DND-41 (cell line): ENCODE measurements at places on chromosomes 7 and 10.

DNA sequence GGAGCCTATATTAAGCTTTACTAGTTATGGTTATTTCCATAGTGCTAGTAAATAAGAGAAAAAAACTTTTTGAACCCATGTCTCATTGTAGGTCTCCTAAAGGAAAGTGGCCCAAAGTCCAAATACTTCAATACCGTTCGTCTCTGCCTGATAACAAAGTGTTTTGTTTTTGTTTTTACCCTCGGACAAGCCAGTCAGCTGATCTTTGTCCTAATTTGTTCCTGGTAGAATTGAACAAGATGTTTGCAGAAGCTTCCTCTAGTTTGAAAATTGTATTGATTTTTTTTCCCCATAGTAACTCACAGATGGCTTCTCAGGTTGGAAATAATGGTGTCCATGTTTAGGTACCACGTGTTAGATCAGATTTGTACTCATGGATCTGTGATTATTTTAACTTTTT lies 335.8 kb upstream of the KAT6B start:
- DNase-seq: no peak

GRCh38 chr7:69738396-69738951 lies 140.2 kb downstream of the AUTS2 start:
- DNase-seq: peak; percentile 66

- no peak for DNase-seq
Measured at GRCh38 chr10:112835944-112836451, 114.0 kb upstream of the TCF7L2 start.

GRCh38 chr7:47103498-47104205 lies 478.3 kb downstream of the TNS3 start:
- no peak for DNase-seq

DNA sequence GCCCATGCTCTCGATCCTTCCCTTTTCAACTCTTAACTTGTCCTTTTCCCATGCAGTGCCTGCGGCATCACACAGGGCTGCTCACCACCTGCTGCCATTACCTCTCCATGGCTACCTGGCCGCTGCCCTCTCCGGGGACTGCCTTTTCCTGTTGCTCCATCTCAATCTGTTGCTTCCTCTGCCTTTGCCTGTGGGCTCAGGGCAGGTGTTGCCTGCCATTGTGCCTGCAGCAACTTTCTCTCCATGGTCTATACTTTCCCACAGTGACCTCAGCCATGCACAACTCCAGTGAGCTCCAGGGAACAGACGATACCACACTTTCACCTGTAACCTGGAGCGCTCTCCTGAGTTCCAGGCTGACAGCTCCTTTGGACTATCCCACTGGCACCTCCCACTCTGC lies 3.2 kb downstream of the DNAJB12 start:
- no peak for DNase-seq

GRCh38 chr7:19224951-19225350 lies 79.7 kb upstream of the FERD3L start:
- DNase-seq: no peak

- DNase-seq: no peak
Measured at GRCh38 chr10:62851442-62851841, 35.3 kb upstream of the EGR2 start.

- no peak for DNase-seq
Measured at GRCh38 chr7:113945018-113945938, 26.5 kb upstream of the PPP1R3A start.

DNA sequence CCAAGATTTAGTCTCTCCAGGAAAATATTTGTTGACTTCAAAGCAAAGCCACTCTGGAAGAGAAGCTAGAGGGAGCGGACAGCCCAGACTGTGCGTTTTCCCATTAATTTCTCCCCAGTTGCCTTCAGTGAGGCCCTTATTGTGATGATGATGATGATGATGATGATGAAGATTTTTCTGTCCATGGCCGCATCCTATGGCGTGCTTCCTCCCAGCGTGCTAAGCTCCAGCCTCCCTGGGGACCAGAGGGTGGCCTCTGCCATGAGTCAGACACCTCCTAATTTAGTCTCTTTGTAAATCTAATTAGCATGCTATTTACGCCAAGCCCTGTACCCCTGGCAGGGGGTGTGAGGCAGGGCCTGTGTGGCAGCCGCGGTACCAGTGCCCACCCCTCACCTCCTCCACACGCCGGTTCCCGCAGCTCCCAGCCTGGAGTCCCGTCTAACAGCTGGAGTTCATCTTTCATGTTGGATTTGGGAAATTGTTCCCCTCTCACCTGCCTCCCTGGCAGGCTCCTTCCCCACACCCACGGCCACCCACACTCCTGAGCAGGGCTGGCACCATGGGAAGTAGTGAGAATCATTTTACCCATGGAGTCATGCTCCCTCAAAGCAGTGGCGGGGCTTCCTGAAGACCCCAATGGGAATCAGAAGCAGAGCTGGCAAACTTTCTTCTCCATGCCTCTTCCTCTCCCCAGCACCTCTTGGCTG lies 92.2 kb downstream of the C10orf105 start:
- DNase-seq: no peak

GRCh38 chr7:114109721-114110120 lies 190.9 kb upstream of the PPP1R3A start:
- no peak for DNase-seq

DNA sequence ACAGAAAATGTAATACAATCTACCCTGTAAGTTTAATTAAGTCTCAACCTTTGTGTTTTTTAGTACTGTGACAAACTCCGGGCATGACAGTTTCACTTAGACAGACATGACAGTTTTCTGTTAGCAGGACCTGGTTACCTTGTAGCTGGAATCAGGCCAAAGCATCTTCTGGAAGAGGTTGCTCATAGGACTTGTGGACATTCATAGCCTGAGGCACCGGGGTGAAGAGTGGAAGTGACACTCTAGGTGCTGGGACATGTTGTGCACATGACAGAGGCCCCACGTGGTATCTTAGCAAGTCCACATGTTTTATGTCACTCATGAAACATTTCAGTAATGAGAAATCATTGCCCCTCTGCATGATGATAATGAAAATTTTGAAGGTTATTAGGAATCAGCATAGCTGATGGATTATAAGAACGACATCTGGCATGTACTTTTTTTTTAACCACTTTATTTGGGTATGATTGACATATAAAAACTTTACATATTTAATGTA lies 441.4 kb downstream of the CNTNAP2 start:
- no peak for DNase-seq

DNA sequence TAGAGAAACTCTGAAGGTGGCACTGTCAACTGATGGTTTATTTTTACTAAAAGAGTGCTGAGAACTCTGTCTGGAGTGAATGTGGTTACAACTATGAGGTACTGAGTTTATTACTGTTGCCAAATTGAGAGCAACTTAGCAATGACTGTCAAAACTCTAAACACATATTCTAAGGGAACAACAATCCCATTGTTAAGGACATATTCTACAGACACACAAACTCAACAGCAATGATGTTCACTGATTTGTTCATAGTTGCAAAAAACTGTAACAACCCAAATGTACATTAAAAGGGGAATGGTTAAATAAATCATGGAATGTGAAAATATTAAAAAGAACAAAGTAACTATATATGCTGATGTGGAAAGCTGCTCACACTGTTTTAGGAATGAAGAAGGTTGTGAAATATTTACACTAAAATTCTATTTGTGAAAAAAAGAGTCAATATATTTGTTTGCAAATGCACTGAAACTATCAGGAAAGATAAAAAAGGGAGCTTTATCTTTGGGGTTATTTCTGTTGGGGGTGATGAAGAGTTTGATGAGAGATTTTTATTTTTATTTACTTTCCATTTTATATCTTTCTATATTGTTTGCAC lies 12.9 kb downstream of the PON2 start:
- DNase-seq: no peak

- no peak for DNase-seq
Measured at GRCh38 chr10:94225589-94225988, 137.2 kb downstream of the NOC3L start.

DNA sequence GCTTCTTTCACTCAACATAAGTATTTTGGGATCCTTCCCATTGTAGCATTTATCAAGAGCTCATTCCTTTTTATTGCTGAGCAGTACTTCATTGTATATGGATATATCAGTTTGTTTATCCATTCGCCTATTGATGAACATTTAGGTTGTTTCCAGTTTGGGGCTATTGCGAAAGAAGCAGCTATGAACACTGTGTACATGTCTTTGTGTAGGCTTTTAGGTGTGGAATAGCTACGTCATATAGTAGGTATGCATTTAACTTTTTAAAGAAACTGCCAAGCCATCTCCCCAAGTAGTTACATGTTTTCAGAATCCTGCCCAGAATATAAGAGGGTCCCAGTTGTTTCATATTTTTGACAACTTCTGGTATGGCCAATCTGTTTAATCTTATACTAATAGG lies 468.1 kb downstream of the IPMK start:
- DNase-seq: no peak

- DNase-seq: no peak
Measured at GRCh38 chr7:39952803-39953202, 2.7 kb downstream of the CDK13 start.

- DNase-seq: no peak
Measured at GRCh38 chr7:28075674-28076358, 104.8 kb downstream of the JAZF1 start.
